ENCODE measurements at places on chromosomes 12 and 14.

GRCh38 chr12:77555074-77555473 is 275.6 kb upstream of the NAV3 start:
- DNase-seq = no peak

DNA sequence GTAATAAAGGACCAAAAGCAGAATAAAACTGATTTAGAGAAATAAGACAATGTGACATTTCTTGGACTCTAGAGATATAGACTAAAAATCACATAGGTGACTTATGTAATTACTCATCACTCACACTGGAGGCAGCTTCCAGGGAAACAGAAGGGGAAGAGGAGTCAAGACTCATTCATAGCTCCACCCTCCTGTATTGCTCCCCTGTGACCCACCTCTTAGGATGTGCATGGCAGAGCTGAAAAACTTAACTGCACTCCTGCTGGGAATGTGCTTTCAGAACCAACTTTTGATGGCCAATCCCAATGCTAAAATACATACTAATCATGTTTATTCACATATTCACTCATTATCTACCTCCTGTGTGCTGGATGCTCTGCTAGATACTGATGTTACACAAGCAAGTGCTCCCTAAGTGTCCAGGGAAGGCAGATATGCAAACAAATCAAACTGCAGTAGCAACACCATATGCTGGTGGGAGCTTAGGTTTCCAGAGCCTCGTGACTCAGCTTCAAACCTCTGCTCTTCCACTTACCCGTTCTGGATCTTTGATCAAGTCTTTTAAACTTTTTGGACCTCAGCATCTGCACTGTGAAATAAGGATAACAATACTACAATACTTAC is 316.1 kb downstream of the GALC start:
- DNase-seq = no peak

DNA sequence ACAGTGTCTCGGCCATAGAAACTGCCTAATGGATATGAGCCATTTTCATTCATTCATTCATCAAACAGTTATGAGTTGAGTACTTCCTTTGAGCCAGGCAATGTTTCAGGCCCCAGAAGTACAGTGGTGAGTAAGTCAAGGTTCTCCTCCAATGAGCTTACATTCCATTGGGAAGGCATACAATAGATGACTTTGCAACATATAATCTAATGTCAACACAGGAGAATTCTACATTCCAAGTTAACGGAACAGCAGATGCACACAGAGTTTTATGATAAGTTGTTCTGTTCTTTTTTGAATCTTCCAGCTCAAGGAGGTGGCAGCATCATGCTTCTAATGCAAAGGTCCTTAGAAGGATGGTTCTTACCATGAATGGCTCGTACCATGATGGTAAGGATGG is 3.2 kb upstream of the RFC5 start:
- no peak for DNase-seq

DNA sequence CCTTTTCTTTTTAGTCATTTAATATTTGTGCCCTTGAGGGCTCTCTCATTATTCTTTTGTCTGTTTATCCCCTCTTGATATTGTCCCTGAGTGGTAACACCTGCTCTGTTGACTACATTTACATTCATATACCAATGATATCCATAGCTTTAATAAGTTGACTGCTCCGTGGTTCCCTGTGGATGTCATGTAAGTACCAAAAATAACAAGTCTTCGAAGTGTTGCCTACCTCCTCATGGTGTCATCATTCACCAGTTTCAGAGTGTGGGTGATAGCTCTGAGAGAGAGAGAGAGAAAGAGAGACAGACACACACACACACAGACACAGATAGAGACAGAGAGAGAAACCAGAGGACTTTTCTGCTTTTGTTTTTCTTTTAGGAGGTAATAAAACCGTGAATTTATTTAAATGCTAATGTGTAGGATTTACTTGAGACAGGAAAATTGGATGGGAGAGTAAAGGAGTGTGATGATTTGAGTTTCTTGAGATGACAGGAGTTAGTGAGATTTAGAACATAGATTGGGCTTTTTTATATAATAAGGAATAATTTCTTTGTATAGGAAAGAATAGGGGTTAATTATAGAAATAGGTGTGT is 52.2 kb downstream of the PAPOLA start:
- no peak for DNase-seq

- DNase-seq = no peak
These were observed 90.2 kb upstream of the SYT10 start for GRCh38 chr12:33529810-33530209.

DNA sequence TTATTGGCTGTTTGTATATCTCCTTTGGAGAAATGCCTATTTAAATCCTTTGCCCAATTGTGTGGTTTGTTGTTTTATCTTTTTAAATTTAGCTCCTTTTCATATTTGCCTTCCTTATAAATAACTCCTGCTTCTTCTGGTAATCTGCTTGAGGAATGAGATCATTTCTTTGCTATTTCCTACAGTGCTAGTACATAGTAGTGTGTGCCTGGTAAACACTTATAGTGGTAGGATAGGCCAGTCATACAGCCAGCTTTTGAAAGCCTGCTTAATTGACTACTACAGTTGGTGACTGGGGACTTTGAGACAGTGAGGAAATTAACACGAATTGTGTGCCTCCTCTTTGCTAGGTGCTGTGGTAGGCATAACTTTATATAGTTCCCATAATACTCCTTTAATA is 68.7 kb downstream of the BORCS5 start:
- no peak for DNase-seq

- no peak for DNase-seq
These were observed 91.8 kb downstream of the SLC38A1 start for GRCh38 chr12:46177025-46177424.

- no peak for DNase-seq
These were observed 8.9 kb downstream of the DDHD1 start for GRCh38 chr14:53144244-53144643.

DNA sequence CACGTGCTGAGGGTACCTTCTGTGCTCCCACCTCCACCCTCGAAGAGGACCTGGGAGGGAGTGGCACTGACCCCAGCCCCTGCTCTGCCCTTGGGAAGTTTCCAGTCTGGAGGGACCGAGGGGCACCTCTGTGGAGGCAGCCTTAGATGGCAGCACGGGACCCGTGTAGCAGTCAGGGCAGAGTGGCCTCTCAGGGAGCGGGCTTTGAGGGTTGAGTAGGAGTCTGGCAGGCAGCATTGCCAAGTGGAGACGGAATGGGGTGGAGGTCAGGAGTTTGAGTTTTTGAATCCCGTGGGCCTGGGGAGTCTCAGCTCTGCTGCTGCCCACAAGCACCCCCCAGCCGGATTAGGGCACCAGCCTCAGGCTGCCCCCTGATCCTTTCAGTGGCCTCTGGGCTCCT is 21.6 kb downstream of the KIF26A start:
- no peak for DNase-seq

DNA sequence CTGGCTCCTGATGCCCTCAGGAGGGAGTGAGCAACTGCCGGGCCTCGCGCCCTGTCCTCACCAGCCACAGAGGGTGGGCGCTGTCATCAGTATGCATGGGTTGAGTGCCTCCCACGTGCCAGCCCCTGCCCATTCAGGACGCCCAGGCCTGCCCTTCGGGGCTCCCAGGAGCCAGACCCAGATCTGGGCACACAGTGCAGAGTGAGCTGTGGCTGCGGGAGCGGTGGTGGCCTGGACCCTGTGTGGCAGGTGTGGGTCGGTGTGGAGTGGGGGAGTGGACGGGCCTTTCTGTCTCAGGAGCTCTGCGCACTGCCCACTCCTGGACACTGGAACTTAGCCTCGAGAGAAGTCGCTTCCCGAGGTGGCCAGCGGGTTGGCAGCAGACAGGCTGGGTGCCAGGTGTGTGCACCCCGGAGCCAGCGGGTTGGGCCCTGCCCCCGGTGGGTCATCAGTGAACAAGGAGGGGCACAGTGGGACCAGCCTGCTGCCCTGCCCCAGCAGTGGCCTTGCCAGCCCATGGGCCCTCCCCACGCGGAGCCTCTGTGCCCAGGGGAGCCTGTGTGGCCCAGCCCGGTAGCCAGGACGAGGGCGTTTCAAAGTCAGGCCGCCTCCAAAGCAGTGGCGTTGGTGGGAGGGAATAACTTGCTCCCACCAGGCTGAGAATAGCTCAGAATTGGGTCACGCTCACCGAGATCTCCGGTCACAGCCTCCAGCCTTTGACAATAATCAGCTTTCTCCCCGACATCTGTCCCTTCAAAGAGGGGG is 9.5 kb downstream of the TRMT61A start:
- no peak for DNase-seq

GRCh38 chr12:3446235-3446634 is 44.8 kb upstream of the PRMT8 start:
- DNase-seq = no peak

- DNase-seq = no peak
These were observed 150.8 kb downstream of the FBXL14 start for GRCh38 chr12:1443421-1444141.
